Cerebellar cortex (tissue), 1 donor: ENCODE measurements at places on chromosomes 1 and 21.

- DNase-seq, result no peak
Measured at GRCh38 chr21:28923439-28923975, 69.2 kb downstream of the LTN1 start.

GRCh38 chr1:155072531-155073289 is 5.9 kb upstream of the EFNA3 start:
- no peak for DNase-seq

DNA sequence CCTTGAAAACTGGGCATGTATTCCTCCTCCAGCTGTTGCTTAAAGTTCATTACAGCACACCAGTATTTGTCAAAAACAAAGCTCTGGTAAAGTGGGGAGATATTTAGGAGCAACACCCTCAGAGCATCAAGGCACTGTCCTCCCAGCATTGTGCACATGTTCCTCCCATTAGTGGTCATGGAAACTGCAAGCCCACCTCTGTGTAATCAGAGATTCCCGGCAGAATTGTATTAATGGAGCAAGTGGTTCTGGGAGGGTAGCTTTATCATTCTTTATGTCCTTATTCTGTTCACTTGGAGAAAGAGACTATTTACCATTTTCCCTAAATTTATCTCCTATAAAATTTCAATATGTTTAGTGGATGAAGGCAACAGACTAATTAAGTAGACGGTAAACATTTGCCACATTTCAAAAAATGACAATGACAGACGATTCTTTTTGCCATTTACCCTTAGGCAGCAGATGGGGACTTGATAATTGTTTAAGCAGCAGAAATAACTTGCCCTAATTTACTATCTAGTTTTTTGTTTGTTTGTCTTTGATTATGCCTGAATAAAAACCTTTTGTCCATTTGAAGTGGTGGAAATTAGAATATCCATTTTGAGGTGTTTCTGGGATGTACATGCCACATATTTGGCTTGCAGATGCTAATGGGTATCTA is 289.6 kb upstream of the ST6GALNAC5 start:
- DNase-seq, result peak; percentile 1

DNA sequence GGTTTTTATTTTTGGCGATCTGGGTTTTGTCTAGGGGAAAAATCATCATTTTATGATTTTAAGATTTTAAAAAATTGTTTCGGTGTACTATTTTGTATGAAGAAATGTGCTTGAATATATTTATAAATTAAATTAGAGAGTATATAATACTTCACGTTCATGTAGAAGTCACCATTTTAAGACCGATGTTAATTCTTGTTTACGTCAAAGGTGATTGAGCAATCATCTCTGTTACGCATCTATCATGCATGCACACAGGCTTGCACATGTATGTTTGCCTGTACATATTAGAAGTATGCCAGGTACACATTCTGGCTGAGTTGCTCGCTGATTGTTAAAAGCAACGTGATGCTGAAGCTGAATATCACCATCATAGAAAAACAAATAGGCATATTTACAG is 54.7 kb downstream of the DYRK1A start:
- DNase-seq, result no peak

- DNase-seq, result no peak
Measured at GRCh38 chr1:111236379-111236778, 8.9 kb downstream of the CHI3L2 start.

DNA sequence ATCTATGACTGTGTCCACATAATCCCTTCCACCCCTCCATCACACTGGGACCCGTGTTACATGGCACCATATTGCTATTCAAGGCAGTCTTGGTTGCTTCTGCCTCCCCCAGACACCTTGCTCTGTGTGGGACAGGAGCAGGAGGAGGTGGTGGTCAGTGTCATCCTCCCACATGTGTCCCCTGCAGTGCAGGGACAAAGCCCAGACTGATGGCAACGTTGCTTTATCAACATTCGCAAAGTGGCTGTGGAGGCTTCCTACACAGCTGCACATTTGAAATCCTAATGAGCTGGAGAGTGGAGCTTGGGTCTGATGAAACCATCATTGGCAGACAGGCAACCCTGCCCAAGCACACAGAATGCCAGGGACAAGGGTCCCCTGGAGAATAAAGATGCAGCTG is 26.2 kb downstream of the TRIM67 start:
- no peak for DNase-seq

DNA sequence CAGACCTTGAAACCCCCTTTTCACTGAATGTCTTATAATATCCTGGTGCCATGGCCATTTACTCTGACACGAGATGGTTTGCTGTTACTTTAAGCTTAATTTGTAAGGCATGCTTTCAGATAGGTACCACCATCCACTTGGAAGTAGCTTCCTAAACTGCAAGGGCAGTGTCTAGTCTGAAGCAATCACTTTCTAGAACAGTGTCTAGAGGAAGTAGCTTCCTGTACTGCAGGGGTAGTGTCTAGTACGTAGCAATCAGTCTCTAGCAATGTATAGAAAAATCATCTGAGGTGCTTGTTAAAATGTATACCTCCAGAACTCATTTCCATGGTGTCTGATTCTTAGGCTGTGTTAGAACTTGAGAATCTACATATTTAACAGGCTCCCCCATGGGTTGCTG is 42.5 kb downstream of the ZBTB40 start:
- DNase-seq, result no peak

GRCh38 chr1:56787330-56787729 is 31.9 kb downstream of the FYB2 start:
- DNase-seq, result no peak

- DNase-seq, result peak; percentile 15
Measured at GRCh38 chr1:67214420-67215174, 48.3 kb downstream of the IL23R start.

GRCh38 chr1:93061895-93062792 is 16.9 kb upstream of the MTF2 start:
- DNase-seq, result peak; percentile 31

- DNase-seq, result peak; percentile 85
Measured at GRCh38 chr21:29372063-29372802, 73.5 kb downstream of the BACH1 start.

DNA sequence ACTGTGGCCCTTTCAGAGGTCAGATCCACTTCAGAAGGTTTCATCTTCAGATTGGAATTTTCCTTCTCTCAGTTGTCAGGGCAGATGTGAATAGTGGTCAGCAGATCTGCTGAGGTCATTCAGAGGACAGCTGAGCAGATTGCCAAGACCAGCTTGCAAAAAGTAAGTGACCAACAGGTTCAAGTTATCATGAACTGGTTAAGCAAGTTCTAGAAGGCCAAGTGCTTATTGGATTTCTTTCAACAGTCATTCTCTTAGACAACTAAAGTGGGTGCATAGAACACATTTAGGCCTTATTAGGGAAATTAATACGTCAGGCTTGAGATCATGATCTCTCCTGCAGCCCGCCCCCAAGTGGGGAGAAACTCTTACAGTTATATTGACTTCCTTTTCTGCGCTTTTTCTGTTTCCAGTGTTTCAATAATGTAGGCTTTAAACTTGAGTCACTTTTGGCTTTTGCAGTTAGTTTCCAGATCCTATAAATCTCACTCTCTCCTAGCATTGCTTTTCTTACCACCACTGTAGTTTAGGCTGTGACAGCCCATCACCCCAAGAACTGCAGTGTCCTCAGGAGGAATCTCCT is 96.4 kb downstream of the C1orf21 start:
- DNase-seq, result no peak

- DNase-seq, result no peak
Measured at GRCh38 chr21:44064852-44065403, 42.3 kb upstream of the PWP2 start.

DNA sequence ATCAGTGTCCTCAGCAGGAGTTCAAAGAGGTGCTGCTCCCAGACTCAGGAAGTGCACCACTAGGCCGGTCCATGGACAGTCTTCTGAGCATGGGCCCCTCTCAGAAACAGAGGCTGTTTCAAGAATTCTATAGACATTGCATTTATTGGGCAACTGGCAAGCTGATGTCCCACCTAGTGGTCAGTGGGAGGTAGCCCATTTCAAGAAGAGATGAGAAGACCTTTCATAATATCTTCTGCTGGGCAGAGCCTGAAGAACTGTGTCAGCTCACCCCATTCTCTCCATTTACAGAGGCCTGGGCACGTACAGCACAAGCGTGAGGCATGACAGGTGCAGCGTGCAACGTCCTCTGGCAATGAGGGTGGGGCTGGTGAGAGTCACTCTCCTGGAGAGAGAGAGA is 216.0 kb downstream of the DYRK1A start:
- peak; percentile 72 for DNase-seq

DNA sequence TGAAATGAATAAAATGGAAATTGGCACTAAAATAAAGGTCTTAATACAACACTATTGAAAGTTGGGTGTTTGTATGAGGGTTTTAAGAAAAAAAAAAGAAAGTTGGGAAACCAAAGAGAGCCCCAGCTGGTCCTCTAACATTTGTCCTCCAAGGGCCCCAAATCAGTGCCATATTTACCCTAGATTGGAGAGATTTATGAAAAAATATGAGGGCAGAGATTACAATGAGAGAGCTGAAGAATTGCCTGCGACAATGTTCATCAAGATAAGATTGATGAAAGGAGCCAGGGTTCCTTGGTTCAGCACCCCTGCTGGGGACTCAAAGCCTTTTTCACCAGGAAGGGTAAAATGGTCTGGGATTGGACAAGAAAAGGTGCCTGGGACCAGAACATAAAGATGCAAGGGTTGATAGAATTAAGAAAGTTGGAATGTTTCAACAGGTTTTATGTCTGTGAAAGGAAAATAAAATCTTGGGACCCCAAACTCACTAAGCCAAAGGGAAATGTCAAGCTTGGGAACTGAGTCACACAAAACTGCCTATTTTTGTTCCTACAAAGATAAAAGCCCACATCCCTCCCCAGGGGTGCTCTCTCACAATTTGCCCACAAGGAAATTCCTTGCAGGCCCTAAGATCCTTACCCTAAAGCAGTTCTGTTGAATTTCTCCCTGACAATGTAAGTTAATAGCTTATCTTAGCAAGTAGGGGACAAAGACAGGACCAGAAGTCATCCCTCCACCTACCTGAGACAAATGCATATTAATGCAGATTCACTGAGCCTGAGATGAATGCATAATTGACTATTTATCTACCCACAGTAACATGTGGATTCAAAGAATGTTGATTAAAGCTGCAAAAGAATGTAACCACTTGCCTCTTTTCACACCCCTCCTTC is 26.8 kb downstream of the CBR1 start:
- no peak for DNase-seq

GRCh38 chr1:17696417-17697301 is 58.5 kb upstream of the ACTL8 start:
- peak; percentile 75 for DNase-seq

- no peak for DNase-seq
Measured at GRCh38 chr1:9603766-9604753, 15.3 kb downstream of the TMEM201 start.
